ENCODE measurements at places on chromosomes 3 and 15.

GRCh38 chr3:184711493-184712247 is at the start of gene MAGEF1:
Gene MAGEF1, minus strand, starts transcription at chr3:184712064. Its CDS starts 243 bp downstream, at chr3:184711821.
- peak; percentile 69 for DNase-seq

- no peak for DNase-seq
Measured at GRCh38 chr3:153974614-153975013, 146.6 kb upstream of the ARHGEF26 start.

- no peak for DNase-seq
Measured at GRCh38 chr15:64883100-64883581, 28.6 kb upstream of the ANKDD1A start.

DNA sequence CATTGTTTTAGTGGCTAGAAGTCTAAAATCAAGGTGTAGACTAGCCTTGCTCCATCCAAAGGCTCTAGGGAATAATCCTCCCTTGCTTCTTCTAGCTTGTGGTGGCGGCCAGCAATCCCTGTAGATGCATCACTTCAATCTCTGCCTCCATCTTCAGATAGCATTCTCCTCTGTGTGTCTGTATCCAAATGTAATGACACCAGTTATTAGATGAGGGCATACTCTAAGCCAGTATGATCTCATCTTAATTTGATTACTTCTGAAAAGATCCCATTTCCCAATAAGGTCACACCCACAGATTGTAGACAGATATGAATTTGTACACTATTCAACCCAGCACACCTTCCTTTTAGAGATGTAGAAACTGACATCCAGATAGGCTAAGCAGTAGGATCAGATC is 334.5 kb upstream of the KCNMB2 start:
- no peak for DNase-seq

- DNase-seq: no peak
Measured at GRCh38 chr15:42759093-42759492, 22.2 kb upstream of the CDAN1 start.

GRCh38 chr15:75069301-75069925 is 46.0 kb downstream of the PPCDC start:
- no peak for DNase-seq

DNA sequence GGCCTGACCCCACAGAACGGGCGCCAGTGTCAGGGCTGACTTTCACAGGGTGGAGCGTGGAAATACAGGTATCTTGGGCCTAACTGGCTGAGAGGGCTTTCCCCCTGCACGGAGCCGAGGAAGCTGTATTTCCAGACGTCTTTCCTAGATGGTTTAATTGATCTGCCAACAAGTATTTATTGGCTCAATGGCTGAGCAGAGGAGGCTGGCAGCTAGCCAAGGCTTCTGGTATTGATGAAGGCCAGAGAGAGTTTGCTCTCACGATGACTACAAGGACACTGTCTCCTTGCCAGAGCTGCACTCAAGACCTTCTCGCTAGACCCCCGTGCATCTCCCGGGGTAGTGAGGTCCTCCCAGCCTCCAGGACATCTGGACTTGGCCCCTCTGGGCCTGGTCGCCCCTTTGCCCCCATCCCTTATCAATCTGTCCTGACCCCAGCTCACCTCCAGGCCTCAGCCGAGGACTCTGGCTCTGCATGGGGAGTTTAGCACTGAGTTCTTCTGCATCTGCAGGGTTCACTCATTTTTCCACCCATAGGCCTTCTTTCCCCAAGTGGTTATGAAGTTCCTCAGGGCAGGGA is 20.6 kb downstream of the SPSB4 start:
- no peak for DNase-seq

DNA sequence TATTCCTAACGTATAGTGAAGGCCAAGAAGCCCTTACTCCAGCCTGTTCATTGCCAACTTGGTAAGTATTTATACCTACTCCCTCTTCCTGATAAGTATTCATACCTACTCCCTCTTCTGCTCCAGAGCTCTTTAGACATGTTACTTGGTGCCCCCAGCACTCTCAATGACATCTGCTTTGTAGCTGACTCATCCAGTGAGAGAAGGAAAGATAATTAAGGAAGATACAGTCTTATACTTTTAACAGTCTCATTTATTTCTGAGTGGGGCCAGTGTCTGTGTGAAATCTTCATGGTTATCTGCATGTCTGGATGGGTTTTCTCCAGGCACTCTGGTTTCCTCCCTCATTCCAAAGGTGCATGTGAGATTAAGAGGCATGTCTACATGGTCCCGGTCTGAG is 698.7 kb downstream of the FHIT start:
- no peak for DNase-seq

DNA sequence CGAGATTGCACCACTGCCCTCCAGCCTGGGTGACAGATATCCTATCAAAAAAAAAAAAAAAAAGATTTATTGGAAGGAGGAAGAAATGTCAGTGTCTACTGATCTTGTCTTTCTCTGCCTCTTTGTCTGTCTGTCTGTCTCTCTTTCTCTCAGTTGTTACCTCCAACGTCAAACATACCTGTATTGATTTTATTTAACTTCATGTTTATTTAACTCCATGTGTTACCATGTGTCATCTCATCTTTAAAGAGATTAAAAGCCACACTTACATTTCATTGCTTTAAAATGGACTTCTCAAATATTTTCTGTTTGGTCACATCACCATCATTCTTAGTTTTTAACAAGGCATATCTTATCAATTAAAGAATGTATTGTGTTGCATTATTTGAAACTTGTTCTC is 9.4 kb downstream of the CLDN11 start:
- no peak for DNase-seq

DNA sequence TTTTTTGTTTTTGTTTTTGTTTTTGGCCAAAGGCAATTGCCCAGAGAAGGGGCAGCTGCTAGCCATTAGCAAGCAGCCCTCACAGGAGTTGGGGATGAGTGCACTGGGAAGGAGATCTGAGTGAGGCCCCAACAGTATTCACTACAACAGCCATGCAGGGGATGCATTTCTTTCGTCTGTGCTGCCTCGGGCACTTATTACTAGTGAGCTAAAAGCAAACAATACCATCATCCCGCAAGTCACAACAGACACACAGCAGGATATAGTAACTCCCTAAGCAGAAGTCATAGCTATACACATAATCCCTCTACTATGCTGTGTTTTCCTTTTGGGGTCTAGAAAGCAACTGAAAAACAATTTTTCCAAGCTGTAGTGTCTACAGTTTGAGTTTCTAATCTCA is 27.2 kb downstream of the CRTAP start:
- DNase-seq: no peak

DNA sequence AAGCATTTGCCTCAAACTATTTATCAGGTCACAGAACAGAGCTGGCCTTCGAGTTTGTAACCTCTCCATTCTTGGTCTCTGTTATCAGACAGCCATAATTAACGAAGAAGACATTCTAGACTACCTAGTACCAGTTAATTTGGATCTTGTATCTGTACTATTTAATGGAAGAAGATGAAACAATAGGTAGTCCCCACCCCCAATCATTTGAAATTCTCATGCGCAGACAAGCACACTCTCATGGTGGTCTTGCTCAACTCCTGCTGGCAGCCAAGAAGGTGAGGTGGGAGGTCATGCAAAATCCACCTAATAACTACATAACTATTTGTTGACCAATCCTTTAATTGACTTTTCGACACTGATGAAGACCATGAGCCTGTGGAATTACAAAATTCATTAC is 2.8 kb upstream of the SKIL start:
- no peak for DNase-seq

- no peak for DNase-seq
Measured at GRCh38 chr3:188241883-188242282, 87.9 kb downstream of the LPP start.

- no peak for DNase-seq
Measured at GRCh38 chr3:147354623-147355022, 51.7 kb downstream of the ZIC4 start.

- DNase-seq: no peak
Measured at GRCh38 chr3:193593668-193594030, 641 bp downstream of the OPA1 start.

GRCh38 chr15:89341316-89342005 is 6.8 kb upstream of the POLG start:
- DNase-seq: no peak

GRCh38 chr3:189572249-189572648 is 58.9 kb upstream of the TP63 start:
- DNase-seq: no peak

DNA sequence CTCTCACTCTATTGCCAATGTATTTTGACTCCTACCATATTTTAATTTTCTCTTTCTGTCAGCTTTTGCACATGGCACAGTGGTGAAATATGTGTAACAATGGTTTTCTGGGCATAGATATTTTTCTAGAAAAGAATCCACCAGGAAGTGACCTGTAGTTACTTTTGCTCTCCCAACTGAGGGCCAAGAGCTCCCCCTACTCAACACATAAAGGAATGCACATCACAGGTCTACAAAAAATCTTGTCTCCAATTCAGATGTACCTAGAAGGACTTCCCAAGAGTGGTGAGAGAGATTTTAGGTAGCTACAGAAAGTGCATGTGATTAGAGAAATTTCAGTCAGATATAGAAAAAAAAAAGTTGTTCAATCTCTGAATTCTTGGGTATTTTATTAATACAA is 15.6 kb downstream of the CPA3 start:
- DNase-seq: peak; percentile 15

DNA sequence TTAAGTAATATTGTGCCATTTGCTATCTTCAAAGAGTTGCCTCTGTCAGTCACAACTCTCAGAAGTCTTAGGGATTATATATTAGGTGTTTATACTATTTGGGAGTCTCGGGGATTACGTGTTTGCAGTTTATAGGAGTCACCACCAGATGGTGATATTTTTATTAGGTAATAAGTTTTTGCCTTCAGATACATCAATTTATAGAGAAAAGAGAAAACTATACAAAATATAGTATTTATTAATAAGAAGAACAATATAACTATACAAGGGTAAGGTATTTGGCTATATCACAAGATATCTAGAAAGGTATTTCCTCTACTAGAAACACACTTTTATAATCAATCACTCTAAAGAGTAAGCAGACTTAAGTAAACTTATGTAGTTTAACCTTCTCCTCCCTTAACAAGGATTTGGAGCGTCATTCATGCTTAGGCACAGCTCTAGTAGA is 10.7 kb upstream of the DHX36 start:
- no peak for DNase-seq

DNA sequence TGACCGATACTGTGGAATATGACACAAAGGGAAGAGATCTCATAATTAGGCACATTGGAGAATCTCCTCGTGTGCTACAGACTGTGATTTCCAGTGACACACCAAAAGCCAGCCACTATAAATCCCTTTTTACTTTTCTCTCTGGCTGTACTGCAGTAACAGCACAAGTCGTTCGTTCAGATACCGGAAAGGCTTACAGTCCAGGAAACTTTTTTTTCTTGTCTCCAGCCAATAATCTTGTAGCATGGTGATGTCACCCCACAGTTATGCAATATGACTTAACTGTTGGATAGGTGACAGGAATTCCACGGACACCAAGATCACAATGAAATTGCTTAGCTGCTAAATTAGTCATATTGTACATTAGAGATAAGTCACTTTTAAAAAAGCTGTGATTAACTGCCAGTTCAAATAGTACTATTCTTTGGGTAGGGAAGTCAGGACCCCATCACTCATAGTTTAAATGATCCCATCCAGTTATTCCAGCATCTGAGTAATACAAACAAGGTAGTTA is 36.3 kb upstream of the TSC22D2 start:
- DNase-seq: no peak

- DNase-seq: no peak
Measured at GRCh38 chr15:100526027-100526481, 2.7 kb downstream of the CERS3 start.

DNA sequence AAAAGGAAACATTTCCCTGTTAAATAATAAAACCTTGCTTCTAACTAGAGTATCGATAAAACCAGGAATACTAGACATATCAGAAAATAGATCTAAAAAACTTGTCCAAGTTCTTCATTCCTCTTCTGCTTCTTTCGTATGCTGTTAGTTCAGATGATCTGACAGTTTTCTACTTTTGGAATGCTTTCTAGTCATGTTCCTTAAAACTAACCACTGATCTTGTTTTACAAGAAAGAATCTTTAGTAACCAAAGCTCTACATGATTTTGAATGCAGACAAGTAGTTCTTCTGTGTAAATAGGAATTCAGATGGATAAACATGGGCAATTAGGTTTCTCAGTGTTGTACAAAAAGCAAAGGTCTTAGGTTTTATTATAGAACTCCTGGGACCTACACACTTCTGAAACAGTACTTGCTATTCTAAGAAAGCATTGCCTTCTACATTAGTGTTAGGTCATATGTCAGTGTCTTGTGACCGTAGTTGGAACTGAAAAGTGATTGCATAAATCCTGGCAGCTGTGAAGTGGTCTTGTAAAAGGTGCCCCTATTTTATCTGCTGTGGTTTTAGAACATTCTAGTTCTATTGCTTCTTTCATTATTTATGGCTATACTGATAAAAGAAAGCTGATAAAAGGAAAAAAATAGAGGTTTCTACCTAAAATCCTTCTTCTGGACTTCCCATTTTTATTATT is 40.7 kb downstream of the SNRK start:
- DNase-seq: no peak

DNA sequence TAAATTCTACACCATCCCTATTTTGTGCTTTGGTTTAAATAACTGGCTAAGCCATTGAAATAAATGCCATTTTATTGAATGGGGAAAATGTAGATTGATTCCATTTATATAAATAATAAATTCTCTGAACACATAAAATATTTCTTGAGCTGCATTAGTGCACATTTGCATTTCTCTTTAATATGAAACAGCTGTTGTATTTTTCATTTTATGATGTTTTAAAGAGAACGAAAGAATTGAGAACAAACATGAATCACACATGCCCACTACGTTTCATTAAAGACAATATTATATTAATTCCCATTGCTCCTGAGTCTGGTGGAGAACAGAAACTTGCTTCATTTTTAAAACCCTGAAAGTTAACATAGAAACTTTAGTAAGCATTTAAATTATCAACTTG is 235.7 kb upstream of the CFAP20DC start:
- no peak for DNase-seq

DNA sequence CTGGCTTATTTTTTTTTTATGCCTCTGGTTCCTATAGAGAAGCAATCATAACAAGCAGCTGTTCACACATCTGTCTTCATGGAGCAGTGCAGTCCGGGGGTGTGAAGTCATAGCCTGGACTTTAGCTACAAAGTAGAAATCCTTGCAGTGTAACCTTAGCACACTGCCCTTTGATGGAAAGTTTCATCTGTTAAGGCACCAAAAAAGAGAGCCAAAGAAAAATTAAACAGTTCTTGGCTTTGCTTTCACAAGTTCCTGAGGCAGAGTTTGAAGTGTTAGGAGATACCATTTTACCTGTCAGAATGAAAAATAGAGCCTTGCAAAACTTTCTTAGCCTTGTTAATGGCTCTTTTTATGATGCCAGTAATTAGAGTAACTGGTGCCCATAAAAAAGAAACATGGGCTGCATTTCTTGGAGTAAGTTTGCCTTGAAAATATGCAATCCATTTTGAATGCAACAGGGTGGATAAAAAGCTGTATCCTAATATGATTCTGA is 84.1 kb downstream of the PIK3R4 start:
- DNase-seq: no peak

GRCh38 chr3:61358364-61358763 is 107.1 kb upstream of the FHIT start:
- DNase-seq: no peak

- DNase-seq: no peak
Measured at GRCh38 chr3:186115239-186115996, 6.5 kb upstream of the ETV5 start.

All from iPS DF 19.7 (cell line).